ENCODE measurements at places on chromosomes 2 and 18.

DNA sequence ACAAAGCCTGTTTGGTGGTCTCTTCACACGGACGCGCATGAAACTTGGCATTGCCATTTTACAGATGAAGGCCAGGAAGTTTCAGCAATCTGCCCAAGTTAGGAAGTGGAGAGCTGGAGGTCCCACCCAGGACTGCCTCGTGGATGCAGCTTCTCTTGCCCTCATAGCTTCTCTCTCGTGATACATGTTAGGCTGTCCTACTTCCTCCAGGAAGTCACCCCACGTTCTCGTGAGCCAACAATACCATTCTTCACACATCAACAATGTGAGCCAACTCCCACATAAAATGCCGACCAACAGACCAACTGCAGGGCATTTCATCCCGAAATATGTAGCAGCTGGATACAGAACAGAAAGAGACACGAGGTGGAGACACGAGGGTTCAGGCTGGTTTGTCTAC is 85.3 kb downstream of the MREG start:
- no peak for DNase-seq

GRCh38 chr2:120620025-120620793 is 115.5 kb upstream of the GLI2 start:
- DNase-seq = no peak

DNA sequence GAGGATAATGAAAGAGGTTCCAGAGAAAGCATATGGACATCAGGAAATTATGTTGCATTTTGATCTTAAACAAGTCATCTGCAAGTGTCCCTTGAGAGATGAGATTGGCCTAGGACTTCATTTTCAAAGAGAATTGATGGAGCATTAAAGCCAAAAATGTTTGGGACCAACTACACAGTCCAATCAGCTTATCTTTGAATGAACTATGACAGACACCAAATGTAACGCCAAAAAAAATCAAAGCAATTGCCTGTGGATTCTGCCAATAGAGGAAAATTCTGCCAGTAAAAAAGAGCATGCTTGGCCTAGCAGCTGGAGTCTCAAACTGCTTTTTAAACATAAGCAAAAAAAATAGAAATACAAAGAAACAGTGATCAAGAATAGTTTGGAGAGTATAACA is 594.5 kb upstream of the CHAC2 start:
- peak; percentile 70 for DNase-seq

GRCh38 chr2:102240640-102241370 is 54.0 kb downstream of the IL1RL2 start:
- DNase-seq = peak; percentile 97

DNA sequence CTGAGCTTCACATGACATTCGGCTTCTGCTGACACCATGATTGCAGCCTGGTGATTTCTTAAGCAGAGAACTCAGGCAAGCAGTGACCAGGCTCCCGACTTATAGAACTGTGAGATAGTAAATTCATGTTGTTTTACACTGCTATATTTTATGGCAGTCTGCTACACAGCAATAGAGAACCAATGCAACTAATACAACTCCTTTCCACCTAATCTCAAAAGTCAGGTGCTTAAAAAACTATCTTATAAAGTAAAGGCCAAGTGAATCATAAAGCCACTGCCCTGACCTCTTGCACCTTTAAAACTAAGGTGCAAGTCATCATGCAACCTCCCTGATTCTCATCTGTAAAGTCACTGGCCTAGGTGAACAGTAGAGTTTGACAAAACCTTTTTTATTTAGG is 95.3 kb upstream of the GLS start:
- no peak for DNase-seq

GRCh38 chr18:34993289-34993688 is 47.9 kb upstream of the MAPRE2 start:
- DNase-seq = no peak

GRCh38 chr2:238875101-238875470 is 27.2 kb downstream of the TWIST2 start:
- DNase-seq = no peak

DNA sequence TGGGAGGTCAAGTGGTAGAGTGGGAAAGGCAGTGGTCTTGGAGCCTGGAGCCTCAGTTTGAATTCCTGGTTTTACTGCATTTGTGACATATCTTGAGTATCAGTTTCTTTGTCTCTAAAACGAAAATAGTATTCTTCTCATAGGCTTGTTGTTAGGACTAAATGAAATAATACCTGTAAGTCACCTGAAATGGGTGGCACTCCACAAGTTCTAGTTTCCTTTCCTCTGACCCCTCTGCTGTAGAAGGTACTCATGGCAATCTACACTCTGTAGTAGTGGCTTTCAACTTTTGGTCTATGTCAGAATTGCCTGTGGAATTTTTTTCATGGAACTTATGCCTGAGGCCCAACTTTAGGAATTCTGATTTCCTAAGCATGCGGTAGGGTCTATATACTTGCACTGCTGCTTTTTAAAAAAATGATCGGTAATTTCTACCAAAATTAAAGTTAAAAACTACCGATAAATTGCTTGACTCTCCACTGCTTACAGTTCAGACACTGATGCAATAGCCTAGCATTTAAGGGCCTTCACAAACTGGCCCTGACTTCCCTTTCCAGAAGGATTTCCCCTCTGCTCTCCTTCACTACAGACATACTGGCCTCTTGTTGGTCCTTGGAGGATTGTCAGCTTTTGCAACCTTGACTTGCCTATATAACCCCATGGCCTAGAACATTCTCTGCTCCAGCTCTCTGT is 47.2 kb downstream of the PLEK start:
- no peak for DNase-seq

DNA sequence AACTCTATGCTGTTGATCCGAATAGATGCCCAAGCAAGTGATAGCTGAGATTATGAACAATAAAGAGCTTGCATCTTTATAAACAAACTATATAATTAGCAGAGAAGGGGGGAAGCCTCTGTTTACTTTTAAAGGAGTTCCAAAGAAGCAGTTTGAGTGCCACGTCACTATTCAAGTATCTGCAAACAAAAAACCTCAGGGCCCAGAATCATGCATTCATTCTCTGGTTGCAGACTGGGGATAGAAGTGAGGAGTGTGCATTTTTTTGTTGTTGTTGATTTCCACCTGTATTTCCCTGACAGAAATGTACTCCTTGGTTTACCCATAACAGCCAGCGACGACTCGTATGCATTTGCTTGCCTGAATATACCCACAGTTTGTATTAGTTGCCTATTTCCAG is 264.3 kb downstream of the PTGR3 start:
- no peak for DNase-seq

Measured in stomach (tissue), 19 donors.